Stomach (tissue), 19 donors: ENCODE measurements at places on chromosomes 2 and 18. TPM values are rescaled to one million over a fixed set of nuclear protein-coding genes. Genes with fewer than 3 reads are reported as not detected.

SCN9A gene
- total RNA-seq: 24.3 TPM

FBXO15 gene
- 31.0 TPM for total RNA-seq

TET3 gene
- total RNA-seq: 31.5 TPM

MZT2A gene
- total RNA-seq: not detected

SLC39A10 gene
- total RNA-seq: 5.3 TPM

SIGLEC15 gene
- total RNA-seq: not detected

ATRAID gene
- 310 TPM for total RNA-seq

SERPINE2 gene
- total RNA-seq: 11.2 TPM

HOXD13 gene
- not detected for total RNA-seq

CD207 gene
- not detected for total RNA-seq

RAD51AP2 gene
- not detected for total RNA-seq

ZNF512 gene
- 6.4 TPM for total RNA-seq

NOSTRIN gene
- 50.8 TPM for total RNA-seq

TRMT61B gene
- total RNA-seq: 2.3 TPM

TMEM178A gene
- 7.9 TPM for total RNA-seq

RFTN2 gene
- 1.6 TPM for total RNA-seq

TANC1 gene
- 35.1 TPM for total RNA-seq

LCT gene
- total RNA-seq: not detected

RIT2 gene
- total RNA-seq: not detected

ERBB4 gene
- total RNA-seq: 0.45 TPM

DTNA gene
- total RNA-seq: 21.1 TPM

WNT10A gene
- not detected for total RNA-seq

GAL3ST2 gene
- not detected for total RNA-seq

CASP8 gene
- 27.0 TPM for total RNA-seq

LIMS4 gene
- total RNA-seq: 4.4 TPM

CRYGD gene
- total RNA-seq: not detected

LOXL3 gene
- total RNA-seq: 49.0 TPM

LAMA1 gene
- not detected for total RNA-seq

HOXD3 gene
- not detected for total RNA-seq

ABCG5 gene
- total RNA-seq: 0.92 TPM

DNER gene
- 10.6 TPM for total RNA-seq

DCC gene
- not detected for total RNA-seq

CPO gene
- not detected for total RNA-seq

DSG4 gene
- not detected for total RNA-seq

FSIP2 gene
- 6.4 TPM for total RNA-seq

G6PC2 gene
- total RNA-seq: 0.55 TPM

SULT1C4 gene
- total RNA-seq: 2.5 TPM

POTEE gene
- not detected for total RNA-seq

PTPN4 gene
- total RNA-seq: 450 TPM

FKBP1B gene
- total RNA-seq: 9.7 TPM

MYOM1 gene
- total RNA-seq: 12.3 TPM

MAP3K19 gene
- total RNA-seq: not detected

CYS1 gene
- total RNA-seq: 3.5 TPM

AKAIN1 gene
- not detected for total RNA-seq

DHRS9 gene
- total RNA-seq: not detected

GKN2 gene
- 16.5 TPM for total RNA-seq

TEKT4 gene
- not detected for total RNA-seq

NEU2 gene
- total RNA-seq: not detected
